ENCODE measurements at places on chromosomes 7 and 10. TPM values are rescaled to one million over a fixed set of nuclear protein-coding genes. Genes with fewer than 3 reads are reported as not detected.

Gene SLC16A12
- total RNA-seq: 2.7 TPM

Gene RBM20
- 0.62 TPM for total RNA-seq

Gene VKORC1L1
- total RNA-seq: 28.3 TPM

Gene SPDYE11
- total RNA-seq: not detected

Gene ITGB8
- 34.2 TPM for total RNA-seq

Gene NUTM2E
- 0.39 TPM for total RNA-seq

Gene PPP1R9A
- 37.0 TPM for total RNA-seq

Gene SPACDR
- total RNA-seq: not detected

Gene PAOX
- total RNA-seq: 14.5 TPM

DNA sequence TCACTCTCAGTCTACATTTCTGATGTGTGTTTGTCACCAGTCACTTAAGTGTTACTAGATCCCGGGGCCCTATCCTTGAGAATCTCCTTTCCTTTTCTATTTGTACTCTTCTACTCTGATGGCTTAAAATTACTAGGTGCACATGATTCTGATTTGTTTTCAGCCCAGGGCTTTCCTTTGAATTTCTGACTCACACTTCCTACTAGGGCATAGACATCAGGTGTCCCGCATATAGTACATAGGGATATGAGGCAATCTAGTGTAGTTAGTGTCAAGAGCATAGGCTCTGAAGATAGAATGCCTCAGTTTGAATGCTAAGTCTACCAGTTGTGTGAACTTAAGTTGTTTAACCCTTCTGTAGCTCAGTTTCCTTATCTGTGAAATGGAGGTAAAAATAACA lies 49.4 kb upstream of the LRRN3 start:
- ATAC-seq: no peak

DNA sequence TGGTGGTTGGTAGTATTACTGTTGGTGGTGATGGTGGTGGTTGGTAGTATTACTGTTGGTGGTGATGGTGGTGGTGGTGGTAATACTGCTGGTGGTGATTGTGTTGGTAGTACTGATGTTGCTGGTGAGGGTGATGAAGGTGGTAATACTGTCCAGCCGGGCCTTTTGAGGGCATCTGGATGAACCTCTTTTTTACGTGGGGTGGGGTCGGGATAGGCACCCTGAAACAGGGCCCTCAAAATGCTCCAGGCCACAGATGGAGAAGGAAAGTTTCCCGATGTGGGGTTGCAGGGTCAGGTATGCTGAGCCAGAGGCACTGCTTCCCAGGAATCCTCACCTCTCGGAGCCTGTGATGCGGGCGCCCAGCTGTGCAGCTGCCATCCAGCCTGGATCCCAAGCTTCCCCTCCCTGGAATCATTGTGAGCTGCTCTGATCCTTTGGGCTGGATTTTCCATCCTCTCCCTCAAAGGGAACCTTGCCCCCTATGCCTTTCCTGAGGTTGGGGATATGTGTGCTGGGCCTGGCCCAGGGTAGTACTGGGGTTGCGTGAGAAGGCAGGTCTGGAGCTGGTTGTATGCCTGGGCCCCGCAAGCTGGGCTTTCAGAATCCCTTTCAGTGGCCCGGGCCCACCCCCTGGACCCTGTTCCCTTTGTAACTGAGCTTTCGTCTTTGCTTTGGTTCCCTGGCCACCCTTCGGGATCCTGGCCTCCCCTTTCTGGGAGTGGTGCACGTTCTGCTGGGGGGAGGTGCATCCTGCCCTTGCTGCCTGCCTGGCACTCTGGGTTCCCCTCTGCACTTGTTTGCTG lies 43.3 kb downstream of the DOCK1 start:
- no peak for ATAC-seq

- no peak for ATAC-seq
Measured at GRCh38 chr10:96125142-96125515, 5.0 kb upstream of the ZNF518A start.

DNA sequence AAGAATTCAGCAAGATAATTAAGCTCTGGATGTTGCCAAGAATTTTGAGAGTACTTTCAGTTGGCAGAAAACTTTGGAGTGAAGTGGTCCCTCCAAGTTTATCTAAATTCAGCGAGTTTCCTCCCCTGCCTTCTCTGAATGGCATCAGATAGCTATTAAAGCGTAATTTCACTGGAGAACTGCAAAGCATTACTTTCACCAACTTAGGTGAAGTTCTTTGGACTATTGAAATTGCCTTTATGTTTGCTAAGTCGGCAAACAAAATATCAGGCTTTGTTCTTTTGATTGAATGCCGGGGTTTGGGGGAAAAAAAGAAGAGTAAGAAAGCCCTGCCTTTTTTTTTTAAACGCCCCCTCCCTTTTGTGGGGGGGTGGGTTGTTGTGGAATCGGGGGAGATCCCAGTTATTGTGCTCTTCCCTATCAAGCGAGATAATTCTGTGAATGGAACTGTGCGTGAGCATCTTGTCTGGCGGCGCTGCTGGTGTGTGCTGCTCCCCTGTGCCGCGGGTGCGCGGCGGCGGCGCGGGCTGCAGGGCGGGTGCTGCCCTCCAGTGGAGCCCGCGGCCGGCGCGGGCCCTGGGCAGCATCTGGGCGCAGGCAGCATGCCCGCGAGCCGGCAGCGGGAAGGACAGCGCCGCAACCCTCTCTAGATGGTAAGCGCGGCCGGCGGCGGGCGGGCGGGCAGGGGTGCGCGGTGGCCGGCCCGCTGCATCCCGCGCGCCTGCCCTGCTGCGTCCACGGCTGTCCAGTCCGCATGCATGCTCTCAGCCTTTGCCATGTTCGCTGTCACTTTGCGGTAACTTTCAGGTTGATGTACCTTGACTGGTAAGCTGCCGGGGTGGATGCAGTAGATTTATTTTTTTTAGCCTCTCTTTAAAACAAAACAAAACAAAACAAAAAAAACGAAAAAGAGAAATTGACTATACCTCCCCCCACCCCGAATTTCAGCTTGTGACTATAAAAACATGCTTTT lies 176.5 kb downstream of the TCF7L2 start:
- peak; percentile 89 for ATAC-seq

- no peak for ATAC-seq
Measured at GRCh38 chr7:149797771-149798170, 24.4 kb upstream of the ZNF467 start.

DNA sequence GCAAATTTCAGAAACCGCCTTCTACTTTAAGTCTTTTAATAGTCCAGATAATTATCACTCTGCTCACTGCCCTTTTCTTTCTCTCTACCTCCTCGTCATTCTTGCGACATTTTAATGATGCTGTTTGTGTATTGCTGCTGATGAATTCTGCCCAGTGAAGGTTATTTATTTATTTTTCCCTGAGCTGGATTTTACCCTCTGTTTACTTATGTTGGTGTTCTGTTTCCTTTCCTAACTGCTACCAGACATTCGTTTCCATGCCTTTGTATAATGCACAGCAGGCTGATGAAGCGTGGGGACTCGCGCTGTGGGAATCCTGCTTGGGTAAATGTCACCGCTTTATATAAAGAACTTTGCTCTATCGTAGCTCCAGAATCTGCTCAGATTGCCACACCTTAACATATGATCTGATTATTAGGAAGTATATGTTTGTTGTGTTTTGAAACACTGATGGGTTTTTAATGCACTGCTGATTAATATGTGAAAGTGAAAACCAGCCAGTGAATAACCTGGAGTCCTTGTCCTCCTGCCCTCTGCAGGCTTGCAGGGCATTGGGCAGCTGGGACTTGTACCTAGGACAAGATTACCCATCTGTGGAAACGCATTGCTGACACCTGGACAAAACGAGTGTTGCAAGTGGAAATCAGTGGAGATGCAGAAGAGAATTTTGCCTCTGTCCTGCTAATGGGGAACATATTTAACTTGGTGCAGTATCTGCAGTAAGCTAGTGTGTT lies 291.5 kb downstream of the SDK1 start:
- no peak for ATAC-seq

- no peak for ATAC-seq
Measured at GRCh38 chr7:150417239-150417638, 33.2 kb upstream of the GIMAP8 start.

DNA sequence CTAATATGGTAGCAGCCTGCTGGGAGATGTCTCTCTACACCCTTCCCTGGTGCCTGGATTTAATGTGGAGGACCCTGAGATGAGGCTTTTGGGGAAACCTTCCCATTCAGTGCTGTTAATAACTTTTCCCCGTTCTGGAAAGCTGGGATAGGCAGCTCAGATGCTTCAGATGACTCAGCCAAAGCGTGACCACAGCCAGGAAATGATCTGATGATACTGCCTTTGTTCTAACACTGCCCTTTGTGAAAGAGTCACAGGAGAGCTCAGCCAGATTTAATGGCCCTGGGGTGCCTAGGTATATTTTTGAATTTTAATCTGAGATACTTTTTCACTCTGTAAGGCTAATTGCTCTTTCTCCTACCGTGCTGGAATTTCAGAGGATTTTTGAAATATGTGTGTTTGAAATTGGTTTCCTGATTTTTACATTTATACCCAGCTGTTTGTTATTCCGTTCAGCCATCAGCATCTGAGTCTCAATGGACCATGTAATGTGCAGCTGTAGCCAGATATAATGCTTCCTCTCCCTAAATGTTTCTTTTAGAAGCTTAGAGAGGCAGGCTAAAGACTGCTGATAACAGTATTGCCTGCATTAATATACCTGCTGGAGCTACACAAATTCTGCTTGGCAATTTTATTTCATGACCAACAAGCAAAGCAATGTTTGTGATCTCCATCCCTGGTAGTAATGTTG lies 17.8 kb downstream of the CELF2 start:
- ATAC-seq: peak; percentile 79

- no peak for ATAC-seq
Measured at GRCh38 chr7:67823345-67823744, 826.7 kb downstream of the TYW1 start.

DNA sequence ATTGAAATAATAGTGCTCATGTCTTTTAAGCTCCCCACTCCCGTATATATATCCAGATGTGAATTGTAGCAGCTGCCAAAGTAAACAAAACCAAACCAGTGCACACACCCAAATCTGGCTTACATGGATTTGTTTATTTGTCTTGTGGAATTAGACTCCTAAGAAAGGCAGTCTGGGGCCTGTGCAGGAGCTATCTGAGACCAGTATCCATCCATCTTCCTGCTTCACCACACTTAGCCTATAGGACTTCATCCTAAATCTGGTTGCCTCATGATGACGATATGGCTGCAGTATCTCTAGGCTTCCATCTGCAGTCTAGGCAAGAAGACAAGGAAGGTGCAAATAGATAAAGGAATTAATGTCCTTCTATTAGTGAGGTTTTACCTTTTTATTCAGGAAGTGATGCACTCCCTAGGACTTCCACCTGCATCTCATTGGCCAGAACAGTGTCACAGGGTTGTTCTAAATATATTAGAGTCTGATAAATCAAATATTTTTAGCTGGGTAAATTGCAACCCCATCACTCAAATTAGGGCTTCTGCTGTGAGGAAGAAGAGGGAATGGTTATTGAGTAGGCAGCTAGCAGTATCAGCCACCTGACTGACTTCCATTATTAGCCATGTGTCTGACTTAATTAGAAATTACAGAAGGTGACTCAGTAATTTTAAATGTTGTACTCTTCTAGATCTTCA lies 6.0 kb downstream of the WIPF3 start:
- ATAC-seq: no peak

DNA sequence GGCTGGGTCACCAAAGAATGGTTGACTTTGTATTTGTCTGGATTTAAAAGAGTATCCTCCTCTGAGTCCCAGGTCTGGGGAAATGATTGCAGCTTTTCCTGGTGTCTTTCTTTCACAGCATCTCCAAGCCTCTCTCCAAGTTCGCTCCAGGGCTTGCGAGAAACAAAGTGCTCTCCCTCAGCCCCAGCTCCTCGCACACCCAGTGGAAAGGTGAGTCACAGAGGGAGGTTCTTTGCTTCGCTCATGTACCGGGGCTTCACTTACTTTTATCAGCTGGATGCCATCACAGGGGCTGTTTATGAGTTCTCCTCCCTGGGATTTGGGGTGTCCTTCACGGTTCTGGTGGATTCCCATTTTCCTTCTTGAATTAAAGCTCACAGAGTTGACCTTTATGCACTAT lies 252.2 kb upstream of the PLPP4 start:
- no peak for ATAC-seq

DNA sequence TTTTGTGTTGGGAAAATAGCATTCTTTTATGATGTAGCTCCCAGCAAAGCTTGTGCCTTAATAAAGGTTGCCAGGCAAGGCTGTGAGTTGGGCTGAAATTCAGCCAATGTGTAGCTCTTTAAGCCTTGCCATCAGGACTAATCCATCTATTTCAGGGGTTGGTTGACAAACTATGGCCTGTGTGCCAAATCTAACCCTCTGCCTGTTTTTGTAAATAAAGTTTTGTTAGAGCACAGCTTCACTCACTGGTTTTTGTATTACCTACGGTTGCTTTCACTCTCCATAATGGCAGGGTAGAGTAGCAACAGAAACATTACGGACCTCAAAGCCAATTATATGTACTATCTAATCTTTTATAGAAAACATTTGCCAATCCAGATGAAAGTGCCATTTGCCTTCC lies 638.1 kb upstream of the POT1 start:
- no peak for ATAC-seq

- ATAC-seq: no peak
Measured at GRCh38 chr7:35241884-35242283, 12.0 kb downstream of the TBX20 start.

- ATAC-seq: no peak
Measured at GRCh38 chr7:134453518-134453917, 5.4 kb downstream of the AKR1B1 start.

DNA sequence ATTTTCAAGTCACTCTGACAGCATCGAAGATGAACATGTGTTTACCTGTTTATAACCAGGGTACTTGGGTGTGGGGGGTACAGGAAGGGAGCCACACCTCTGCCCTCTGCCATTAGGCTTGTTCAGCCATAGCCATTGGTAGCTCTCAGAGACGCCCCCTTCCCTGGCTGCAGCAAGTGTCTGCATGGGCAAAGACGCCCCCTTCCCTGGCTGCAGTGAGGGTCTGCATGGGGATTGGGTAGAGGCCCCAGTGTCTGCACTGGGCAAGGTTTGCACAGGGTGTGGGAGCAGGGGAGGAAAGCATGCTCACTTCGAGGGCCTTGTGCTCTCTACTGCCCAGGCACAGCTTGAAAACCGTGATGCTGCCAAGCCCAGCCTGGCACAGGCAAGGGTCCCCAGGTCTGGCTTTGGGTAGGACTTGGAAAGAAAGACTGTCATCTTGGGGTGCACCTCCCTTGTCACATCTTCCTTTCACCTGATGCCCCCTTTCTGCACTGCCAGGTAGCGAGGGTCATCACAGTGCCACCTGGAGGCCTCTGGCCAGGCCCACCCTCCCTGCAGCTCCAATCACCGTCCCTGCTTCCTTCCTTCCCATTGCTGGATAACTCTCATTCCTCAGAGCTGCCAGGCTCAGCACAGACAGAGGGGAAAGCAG lies 3.7 kb downstream of the TMEM225B start:
- no peak for ATAC-seq

- peak; percentile 82 for ATAC-seq
Measured at GRCh38 chr7:101792051-101792681, 25.3 kb upstream of the CUX1 start.

DNA sequence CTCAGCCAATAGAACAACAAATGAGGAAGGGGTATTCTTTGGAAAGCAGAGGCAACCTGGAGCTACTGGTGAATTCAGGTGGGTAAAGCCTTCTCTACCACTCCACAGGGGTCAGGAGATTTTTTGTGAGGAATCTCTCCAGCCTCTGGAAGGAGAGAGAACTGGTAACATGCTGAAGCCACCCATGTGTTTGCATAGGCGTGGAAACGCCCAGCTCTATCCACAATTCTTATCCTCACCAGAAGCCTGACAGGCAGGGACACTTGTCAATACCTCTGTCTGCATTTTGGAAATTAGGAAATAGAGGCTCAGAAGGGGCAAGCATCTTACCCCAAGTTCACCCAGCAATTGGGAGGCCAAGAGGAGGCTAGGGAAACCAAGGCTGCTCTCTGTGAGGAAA lies 133.7 kb downstream of the FGFR2 start:
- no peak for ATAC-seq

Measured in gastroesophageal sphincter (tissue), 4 donors.